ENCODE measurements at places on chromosomes 13 and 19. TPM values are rescaled to one million over a fixed set of nuclear protein-coding genes. Genes with fewer than 3 reads are reported as not detected.
A peak's percentile ranks its signal among the peaks of the same experiment; 100 is the strongest.

DNA sequence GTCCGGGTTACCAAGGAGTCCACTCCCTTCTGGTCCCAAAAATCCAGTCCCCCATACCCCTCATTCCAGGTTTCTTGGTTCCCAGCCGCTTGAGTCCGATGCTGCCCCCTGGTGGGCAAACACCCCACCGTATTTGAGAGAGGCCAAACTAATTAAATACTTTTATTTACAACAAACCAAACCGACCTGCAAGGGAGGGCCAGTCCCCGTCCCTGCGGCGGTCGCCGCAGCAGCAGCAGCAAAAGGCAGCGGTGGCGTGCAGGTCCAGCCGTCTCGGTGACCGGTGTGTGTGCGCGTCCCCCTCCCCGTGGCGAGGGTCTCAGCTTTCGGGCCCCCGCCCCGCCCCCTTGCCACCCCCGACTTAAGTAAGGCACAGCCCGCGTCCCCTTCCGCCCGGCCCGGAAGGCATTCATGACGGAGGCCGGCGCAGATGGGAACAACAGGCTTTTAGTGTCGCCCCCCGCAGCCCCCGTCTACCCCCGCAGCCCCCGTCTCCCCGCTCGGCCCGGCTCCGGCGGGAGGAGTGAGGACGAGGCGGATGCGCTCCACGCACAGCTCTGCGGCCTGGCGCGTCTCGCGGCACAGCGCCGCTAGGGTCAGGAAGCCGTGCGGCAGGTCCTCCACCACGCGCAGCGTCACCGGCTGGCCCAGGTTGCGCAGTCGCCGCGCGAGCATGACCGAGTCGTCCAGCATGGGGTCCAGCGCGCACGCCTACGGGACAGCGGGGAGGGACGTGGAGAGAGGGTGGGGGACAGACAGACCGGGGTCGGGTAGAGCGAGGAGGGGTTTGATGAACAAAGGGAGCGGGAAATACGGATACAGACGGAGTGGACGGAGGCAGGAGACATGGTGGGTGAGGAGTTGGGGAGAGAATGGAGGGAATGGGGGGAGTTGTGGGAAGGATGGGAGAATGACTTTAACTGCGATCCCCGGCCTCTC lies 11.5 kb upstream of the CNFN start:
- H3K27ac ChIP-seq, result no peak overlapping the region
- H3K4me3 ChIP-seq, result peak overlapping the region; percentile 56
- peaks cover 37% of the 10 kb centered on the region for H3K4me1 ChIP-seq
- no peaks in the 10 kb centered on the region for H3K27me3 ChIP-seq
- H3K36me3 ChIP-seq, result peaks cover 15% of the 10 kb centered on the region

DNA sequence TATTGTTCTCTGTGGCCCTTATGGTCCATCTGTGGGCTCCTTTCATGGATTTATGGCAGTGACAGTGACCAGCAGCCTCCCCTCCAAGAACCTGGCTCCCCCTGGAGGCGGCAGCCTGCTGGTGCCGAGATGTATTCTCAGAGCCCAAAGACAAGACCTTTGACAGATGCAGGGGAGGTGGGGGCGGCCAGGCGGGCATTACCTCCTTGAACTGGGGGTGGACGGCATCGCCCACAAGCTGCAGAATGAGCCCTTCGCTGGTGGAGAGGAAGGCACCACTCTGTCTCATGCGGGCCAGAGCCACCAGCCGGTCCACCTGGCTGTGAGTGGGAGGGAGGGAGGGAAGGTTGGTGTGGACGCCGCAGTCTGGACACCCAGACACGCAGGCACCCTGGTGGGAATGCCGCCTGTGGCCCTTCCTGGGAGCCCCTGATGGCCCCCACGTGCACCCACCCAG lies 6.6 kb downstream of the ISOC2 start:
- H3K27ac ChIP-seq, result no peak overlapping the region
- no peak overlapping the region for H3K4me3 ChIP-seq
- DNase-seq, result peak; percentile 46
- peaks cover 23% of the 10 kb centered on the region for H3K4me1 ChIP-seq

Gene SRRM5
- total RNA-seq, result 0.56 TPM

Gene ABCC4
- 4.0 TPM for total RNA-seq

GRCh38 chr19:16002406-16003384 lies 53.9 kb downstream of the OR10H4 start:
- no peaks in the 10 kb centered on the region for H3K36me3 ChIP-seq
- H3K27ac ChIP-seq, result no peak overlapping the region
- no peak for DNase-seq
- H3K4me3 ChIP-seq, result peak overlapping the region; percentile 54
- H3K27me3 ChIP-seq, result no peaks in the 10 kb centered on the region

DNA sequence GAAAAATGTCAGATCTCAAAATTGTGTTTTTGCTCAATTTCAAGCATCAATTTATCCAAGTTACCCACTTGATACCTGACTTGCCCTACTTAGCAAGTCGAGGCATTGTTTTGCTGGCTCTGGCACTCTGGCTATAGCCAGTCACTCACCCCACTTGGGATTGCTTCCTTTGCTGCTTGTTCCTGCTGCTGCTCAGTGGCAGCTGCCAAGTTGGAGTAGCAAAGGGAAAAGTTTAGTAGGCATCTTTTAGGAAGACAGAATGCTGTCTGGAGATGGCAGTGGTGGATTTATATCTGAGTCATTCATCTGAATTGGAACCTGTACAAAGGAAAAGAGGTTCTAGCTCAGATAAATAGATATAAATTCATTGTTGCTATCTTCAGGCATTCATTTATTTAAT lies 41.2 kb downstream of the PCCA start:
- H3K4me1 ChIP-seq, result peaks cover 5% of the 10 kb centered on the region
- no peak for DNase-seq
- no peak overlapping the region for H3K4me3 ChIP-seq
- no peak overlapping the region for H3K27ac ChIP-seq
- H3K27me3 ChIP-seq, result no peaks in the 10 kb centered on the region

Gene SCAF1
- 34.8 TPM for total RNA-seq

Gene GPR12
- not detected for total RNA-seq

DNA sequence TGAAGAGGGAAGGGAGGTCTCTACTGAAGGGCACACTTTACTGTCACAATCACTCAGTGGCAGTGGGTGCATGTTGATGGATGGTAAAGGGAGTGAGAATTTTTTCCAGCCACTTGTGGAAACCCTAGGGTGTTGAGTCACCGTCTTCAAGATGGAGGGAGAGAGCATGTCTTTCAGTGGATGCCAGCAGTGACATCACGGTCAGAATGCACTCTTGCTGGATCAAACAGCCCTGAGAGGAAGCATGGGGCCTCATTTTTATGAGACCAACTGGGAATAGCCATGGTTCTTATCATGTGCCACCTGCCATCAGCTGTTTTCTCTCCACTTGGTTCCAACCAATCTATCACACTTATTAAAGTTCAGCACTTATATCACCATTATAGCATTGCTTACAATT lies 182.5 kb downstream of the KCNRG start:
- no peak for DNase-seq
- no peak overlapping the region for H3K4me3 ChIP-seq
- no peaks in the 10 kb centered on the region for H3K36me3 ChIP-seq
- no peaks in the 10 kb centered on the region for H3K27me3 ChIP-seq
- H3K27ac ChIP-seq, result no peak overlapping the region

GRCh38 chr19:19137556-19138108 lies 646 bp downstream of the TMEM161A start:
- peak overlapping the region; percentile 93 for H3K4me3 ChIP-seq
- no peaks in the 10 kb centered on the region for H3K27me3 ChIP-seq
- H3K27ac ChIP-seq, result peak overlapping the region; percentile 46
- no peak for DNase-seq
- H3K4me1 ChIP-seq, result peaks cover 31% of the 10 kb centered on the region

Gene C1QTNF9B
- not detected for total RNA-seq

Gene OXGR1
- not detected for total RNA-seq

GRCh38 chr19:13758795-13759194 lies 5.5 kb upstream of the MRI1 start:
- no peak for DNase-seq
- H3K36me3 ChIP-seq, result peaks cover 73% of the 10 kb centered on the region
- no peaks in the 10 kb centered on the region for H3K27me3 ChIP-seq
- no peak overlapping the region for H3K27ac ChIP-seq

Gene DGKH
- 6.0 TPM for total RNA-seq

DNA sequence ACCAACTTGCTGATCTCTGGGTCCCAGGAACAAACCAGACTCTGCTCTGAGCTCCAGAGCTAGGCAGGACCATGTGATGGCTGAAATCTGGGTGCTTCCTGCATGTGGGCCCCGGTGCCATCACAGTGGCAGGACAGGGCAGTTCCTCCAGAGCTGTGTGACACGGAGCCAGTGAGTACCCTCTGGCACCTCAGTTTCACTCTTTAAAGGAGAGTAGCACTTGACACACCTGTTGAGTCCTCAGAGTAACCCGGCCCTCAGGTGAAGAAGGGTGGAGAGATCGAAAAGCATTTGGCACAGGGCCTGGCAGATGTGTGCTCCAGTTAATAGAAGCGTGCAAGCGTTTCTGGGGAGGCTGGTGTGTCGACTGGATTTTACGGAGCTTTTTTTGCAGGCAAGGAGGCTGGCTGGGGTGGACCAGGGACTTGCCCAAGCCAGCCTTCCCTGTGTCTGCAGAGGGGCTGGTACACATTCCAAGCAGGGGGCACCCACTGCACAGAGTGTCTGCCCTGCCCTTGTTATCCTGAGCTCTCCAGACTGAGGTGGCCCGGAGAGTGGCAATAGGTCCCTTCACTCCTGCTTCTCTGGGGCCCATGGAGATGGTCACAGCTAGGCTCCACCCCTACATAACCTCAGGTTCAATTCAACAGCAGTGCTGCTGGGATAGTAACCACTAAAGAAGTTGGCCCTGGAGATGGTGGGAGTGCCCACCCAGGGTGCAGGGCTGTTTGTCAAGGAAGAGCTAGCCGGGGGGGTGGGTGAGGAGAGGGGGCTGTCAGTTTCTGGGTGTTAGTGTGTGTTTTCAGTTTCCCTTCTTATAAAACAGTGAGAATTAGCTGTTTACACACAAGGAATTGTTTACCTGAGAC lies 8.3 kb downstream of the RPS19 start:
- no peak for DNase-seq
- no peaks in the 10 kb centered on the region for H3K27me3 ChIP-seq
- no peak overlapping the region for H3K4me3 ChIP-seq
- peaks cover 98% of the 10 kb centered on the region for H3K4me1 ChIP-seq
- H3K27ac ChIP-seq, result peak overlapping the region; percentile 42

DNA sequence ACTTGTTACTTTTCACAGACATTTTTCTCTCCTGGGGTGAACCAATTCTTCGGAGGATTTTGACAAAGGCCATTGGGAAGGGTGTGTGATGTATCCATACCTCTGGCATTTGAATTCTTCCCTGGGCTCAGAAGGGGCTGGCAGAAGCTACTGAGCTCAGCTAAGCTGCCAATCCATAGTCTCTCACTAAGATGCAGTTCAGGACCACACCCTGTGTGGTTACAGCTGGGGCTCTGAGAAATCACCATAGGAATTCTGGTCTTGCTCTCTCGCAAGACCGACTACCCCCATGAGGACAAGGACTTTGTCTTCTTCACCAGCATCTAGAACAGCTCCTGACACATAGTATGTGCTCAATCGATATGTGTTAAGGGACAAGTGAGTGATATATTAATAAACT lies 6.0 kb downstream of the C13orf42 start:
- H3K27ac ChIP-seq, result no peak overlapping the region
- DNase-seq, result no peak
- no peak overlapping the region for H3K4me3 ChIP-seq
- peaks cover 3% of the 10 kb centered on the region for H3K27me3 ChIP-seq
- H3K4me1 ChIP-seq, result no peaks in the 10 kb centered on the region
- no peaks in the 10 kb centered on the region for H3K36me3 ChIP-seq

DNA sequence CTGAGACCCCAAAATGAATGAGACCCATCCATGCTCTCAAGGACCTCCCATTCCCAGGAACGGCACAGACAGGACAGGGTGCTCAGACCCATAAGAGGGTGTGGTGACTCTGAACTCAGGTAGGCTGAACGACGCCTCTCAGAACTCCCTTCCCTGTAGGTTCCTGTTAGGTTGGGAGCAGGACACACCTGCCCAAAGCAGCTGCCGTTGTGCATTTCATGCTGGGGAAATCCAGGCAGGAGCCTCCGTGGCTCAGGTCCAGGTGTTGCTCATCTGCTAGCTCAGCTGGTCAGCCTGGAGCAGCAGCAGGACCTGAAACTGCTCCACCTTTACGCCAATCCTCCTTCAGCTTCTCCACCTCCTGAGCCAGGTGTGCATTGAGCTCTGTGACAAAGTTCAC lies 19.1 kb upstream of the TEX101 start:
- H3K36me3 ChIP-seq, result no peaks in the 10 kb centered on the region
- H3K4me3 ChIP-seq, result no peak overlapping the region
- no peak overlapping the region for H3K27ac ChIP-seq
- no peaks in the 10 kb centered on the region for H3K4me1 ChIP-seq
- DNase-seq, result no peak

DNA sequence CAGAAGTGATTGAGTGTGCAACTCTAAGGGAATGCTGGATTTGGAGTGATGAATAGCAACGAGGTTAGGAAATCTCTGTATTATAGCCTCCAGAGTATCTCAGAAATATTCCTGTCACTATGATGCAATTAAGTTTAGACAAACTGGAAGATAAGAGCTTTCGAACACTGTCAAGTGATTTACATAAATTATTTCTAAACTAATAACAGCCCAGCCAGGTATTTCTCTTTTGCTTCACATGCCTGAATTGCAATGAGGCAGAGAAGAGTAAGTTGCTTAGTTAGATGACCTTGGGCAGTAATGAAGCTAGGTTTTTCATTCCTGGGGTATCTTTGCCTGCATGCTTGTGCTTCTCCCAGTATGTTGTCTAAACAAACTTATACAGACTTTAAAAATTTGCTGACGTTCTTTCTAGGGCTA lies 134.5 kb downstream of the LMO7 start:
- H3K4me3 ChIP-seq, result no peak overlapping the region
- H3K36me3 ChIP-seq, result no peaks in the 10 kb centered on the region
- no peak for DNase-seq
- H3K4me1 ChIP-seq, result peaks cover 3% of the 10 kb centered on the region
- no peaks in the 10 kb centered on the region for H3K27me3 ChIP-seq

GRCh38 chr19:9872618-9873242 lies 37.6 kb downstream of the PIN1 start:
- no peaks in the 10 kb centered on the region for H3K27me3 ChIP-seq
- H3K4me1 ChIP-seq, result no peaks in the 10 kb centered on the region
- no peak for DNase-seq
- H3K36me3 ChIP-seq, result no peaks in the 10 kb centered on the region
- H3K4me3 ChIP-seq, result no peak overlapping the region

- H3K4me3 ChIP-seq, result no peak overlapping the region
- H3K27ac ChIP-seq, result no peak overlapping the region
- H3K36me3 ChIP-seq, result no peaks in the 10 kb centered on the region
- no peaks in the 10 kb centered on the region for H3K27me3 ChIP-seq
- no peak for DNase-seq
- no peaks in the 10 kb centered on the region for H3K4me1 ChIP-seq
Observed at GRCh38 chr19:16951529-16951928, 62.7 kb downstream of the F2RL3 start.

Gene ZNF549
- 11.1 TPM for total RNA-seq

Gene CD70
- not detected for total RNA-seq

Gene ACTMAP
- total RNA-seq, result 5.7 TPM

Gene ZNF708
- 15.5 TPM for total RNA-seq

Gene WDR87
- total RNA-seq, result not detected

Measured in CD4-positive, alpha-beta T cell (primary cell).